CD4-positive, alpha-beta T cell treated with Interleukin-12 subunit alpha and Interleukin-12 subunit beta, for 1 hour (primary cell): ENCODE measurements at places on chromosomes 13 and 19.

DNA sequence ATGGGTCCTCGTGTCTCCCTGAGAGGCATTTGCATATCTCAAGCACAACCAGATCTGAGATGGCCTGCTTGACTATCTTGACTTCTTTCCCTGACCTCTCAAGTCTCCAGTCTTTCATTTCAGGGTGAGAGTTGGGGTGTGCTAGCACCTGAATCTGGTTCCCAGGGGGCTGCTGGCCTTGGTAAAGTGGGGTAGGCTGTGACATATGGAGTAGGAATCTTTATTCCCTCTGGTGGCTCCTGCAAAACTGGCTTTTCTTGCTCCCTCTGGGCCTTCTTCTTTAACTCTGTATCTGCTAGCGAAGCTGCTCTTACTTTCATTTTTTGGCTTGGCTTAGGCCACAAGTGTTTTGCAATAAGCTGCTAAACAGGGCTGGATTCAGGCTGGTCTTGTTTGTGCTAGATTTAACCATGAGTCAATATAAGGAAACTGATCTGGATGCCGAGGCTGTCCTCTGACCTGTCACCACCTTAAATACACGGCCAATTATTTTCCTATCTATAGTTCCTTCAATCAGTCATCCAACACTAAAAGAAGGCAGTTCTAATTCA is 42.3 kb downstream of the ZNF493 start:
- DNase-seq, result no peak

- no peak for DNase-seq
Measured at GRCh38 chr13:97240788-97241734, 18.9 kb downstream of the MBNL2 start.

- no peak for DNase-seq
Measured at GRCh38 chr19:49801966-49802661, 11.0 kb downstream of the FUZ start.

DNA sequence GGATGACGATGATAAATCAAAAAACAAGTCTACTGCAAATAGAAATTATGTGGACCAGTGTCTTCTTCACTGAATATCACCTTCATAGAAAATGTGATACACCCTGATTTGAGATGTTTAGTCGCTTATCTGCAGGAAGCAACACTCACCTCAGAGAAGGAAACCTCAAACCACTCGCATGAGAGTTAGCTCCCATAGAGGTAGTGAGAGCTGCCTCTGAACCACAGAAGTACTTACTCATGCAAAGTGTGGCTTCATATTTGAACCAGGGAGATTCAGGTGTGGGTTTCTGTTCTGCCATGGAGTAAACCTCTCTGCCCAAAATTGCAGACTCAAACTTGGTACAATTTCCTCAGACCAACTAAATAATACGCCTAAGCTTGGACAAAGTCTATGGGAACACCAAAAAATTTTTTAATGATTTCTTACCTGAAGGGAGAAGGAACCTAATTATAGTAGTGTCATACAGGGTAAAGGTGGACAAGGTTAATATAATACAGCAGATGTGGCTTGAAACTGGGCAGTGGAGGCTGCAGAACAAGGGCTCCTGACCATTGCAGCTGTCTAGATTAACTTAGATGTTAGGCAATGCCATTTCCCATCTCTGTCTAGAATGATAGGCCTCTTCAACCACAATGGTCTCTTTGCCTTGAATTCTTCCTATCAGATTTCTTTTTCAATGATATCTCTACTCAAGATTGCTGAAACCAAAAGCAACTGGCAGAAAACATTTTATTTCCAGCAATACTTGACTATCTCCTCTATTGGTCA is 29.6 kb upstream of the RCBTB2 start:
- DNase-seq, result peak; percentile 85

DNA sequence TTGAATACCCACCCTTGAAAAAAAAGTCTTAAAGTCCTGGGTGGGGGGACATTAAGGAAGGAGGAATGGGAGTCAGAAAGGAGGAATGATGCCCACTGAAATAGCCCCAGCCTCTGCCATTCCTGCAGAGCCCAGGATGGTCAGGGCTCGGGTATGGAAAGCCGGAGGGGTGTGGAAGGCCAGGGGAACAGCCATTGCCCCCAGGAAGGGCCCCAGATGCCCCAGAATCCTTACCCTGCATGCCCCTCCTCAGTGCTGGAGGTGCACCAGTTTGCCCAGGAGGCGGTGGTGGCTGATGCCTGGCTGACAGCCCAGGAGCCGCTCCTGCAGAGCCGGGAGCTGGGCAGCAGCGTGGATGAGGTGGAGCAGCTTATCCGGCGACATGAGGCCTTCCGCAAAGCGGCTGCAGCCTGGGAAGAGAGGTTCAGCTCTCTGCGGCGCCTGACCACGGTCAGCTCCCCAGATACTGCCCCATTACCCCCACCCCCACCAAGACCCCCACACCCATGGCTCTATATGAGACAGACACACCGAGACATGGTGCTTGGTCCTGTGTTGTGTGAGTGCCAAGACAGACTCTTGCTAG is 10.7 kb upstream of the SHKBP1 start:
- no peak for DNase-seq

- peak; percentile 85 for DNase-seq
Measured at GRCh38 chr19:996051-996838, 4.0 kb upstream of the GRIN3B start.

- DNase-seq, result no peak
Measured at GRCh38 chr19:3679138-3679537, 21.1 kb downstream of the PIP5K1C start.

- no peak for DNase-seq
Measured at GRCh38 chr13:42574011-42574410, at the start of gene TNFSF11. Gene TNFSF11 (plus strand): TSS chr13:42574152. CDS start chr13:42574304, 152 bp downstream.

GRCh38 chr19:41616792-41617621 is 9.9 kb downstream of the CEACAM4 start:
- DNase-seq, result no peak

DNA sequence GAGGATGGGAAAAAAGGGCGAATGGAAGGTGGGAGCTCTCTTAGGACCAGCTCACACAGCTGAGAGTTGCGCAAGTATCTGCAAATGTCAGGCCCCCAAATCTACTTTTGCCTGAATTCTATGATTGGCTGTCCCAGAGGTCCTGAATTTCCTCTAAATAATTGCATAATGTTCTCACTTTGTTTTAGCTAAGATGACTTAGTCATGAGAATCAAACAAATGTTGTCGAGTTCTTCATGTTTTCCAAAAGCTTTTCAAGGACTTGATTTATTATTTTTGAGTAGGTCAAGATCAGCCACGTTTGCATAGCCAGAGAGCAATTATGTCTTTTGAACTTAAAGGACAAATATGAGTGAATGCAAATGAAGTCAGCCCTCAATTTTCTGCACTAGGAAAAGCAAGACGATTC is 246.6 kb upstream of the MAB21L1 start:
- DNase-seq, result no peak

- no peak for DNase-seq
Measured at GRCh38 chr13:84894749-84895148, 904.5 kb downstream of the SLITRK6 start.

GRCh38 chr19:51119611-51120010 is 5.1 kb upstream of the SIGLEC9 start:
- DNase-seq, result no peak

- no peak for DNase-seq
Measured at GRCh38 chr19:42212886-42213285, 4.6 kb downstream of the DEDD2 start.

DNA sequence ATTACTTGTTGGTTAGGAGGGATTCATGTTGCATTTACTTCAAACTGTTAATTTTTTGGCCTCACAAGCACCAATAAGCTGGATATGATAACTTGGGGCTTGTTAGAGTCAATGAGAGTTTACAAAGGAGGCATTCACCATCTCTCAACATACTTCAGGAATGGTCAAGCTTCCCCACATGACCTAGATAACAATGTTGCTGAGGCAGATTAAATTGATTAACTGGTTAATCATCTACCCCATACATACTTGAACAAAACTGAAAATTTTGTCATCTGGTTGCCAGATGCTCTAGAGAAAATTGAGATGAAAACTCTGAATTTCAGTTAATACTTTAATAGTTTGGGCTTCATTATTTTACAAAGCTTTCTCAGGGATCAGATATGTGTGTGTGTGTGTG is 43.0 kb upstream of the UBL3 start:
- DNase-seq, result no peak

GRCh38 chr19:11323601-11324078 is 15.8 kb downstream of the RAB3D start:
- no peak for DNase-seq

GRCh38 chr13:49627831-49628652 is at the start of gene ARL11:
Gene ARL11 (plus strand): TSS chr13:49628507. CDS start chr13:49630448, 1,941 bp downstream.
- DNase-seq, result peak; percentile 37

DNA sequence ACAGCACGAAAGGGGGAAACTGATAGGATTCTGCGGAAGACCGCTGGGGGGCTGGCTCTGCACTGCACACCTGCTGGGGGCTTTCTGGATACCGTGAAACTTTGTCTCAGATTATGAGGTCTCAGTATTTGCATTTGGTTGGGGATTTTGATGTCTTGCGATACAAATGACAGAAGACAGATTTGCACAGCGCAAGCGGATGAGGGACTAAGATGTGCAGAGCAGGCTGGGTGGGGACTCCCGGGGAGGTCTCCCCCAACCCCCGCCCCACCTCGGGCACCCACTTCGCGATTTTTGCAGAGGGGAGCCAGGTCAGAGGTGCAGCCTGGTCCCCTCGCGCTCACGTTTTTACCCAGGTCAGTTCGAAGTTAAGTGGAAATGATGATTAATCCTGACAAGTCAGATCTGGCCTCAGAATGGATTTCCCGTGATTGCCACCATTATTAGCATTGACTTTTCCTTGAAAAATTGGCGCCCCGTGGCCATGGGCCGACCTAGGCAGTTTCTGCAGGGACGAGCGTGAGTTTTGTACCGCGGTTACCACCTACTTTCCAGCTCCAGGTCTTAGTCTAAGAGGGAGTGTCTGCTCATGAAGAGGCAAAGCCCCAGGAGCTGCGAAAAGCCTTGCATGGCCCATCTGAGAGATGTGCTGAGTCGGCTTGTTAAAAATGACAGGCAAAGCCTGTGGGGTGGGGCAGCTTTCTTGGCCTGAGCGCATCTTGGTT is 1.3 kb upstream of the GJB2 start:
- no peak for DNase-seq

- no peak for DNase-seq
Measured at GRCh38 chr19:12672744-12673143, 6.1 kb downstream of the WDR83 start.

GRCh38 chr19:36245210-36246005 is 30.5 kb downstream of the ZNF146 start:
- no peak for DNase-seq

DNA sequence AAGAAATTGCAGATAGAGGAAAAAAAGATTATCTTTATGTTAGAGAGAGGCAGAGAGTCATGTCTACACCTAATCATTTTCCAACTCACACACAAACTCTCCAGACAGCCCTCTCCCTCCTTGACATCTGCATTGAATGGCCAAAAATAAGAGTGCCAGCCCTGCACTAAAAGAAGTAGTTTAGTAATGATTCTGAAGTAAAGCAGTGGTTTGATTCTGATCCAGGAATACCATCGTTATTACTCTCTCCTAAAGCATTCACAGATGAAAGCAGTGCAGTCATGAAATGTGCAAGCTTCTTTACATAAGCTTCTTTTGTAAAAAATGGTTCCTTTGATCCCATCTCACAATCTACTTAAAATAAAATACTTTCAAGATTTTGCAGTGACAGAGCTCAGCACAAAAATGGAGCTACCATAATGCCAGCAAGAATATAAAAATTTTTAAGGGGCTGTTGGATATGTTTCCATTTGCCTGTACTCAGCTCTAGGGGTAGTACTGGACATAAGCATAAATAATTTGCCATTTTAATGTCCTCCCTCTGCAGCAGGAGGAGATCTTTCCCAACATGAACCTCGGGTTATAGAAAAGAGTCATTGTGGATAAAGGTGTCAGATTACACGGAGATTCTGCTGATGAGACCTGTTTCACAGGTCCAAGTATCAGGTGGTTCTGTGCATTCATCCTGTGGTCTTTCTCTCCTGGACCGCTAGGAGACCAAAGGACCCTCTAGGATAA is 406.3 kb downstream of the DCT start:
- no peak for DNase-seq

DNA sequence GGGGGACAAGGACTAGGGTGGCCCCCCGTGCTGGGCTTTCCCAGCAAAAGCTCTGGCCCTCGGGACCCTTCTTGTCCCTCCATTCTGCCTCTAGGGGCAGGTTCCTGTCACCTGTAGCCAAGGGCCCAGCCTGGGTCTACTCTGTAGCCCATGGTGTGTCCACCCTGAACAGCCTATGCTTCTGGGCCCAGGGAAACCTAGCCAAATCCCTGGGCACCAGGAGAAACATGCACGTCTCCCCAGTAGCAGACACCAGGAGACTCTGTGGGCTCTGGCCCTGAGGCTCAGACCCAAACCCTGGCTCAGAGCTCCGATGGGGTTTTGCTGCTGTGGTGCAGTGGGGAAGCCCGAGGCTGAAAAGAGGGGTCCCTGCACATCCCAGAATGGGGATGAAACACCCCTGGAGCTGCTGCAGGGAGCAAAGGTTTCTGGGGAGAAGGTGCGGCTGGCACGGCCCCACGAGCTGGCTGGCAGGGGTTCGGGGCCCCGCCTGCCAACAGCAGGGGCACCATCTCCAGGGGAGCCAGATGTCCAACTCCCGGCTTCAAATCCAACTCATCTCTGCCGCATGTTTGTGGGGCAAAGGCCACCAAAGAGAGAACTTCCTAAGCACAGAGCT is 18.2 kb downstream of the CEBPG start:
- no peak for DNase-seq

GRCh38 chr13:47420020-47420419 is 523.2 kb upstream of the HTR2A start:
- no peak for DNase-seq

DNA sequence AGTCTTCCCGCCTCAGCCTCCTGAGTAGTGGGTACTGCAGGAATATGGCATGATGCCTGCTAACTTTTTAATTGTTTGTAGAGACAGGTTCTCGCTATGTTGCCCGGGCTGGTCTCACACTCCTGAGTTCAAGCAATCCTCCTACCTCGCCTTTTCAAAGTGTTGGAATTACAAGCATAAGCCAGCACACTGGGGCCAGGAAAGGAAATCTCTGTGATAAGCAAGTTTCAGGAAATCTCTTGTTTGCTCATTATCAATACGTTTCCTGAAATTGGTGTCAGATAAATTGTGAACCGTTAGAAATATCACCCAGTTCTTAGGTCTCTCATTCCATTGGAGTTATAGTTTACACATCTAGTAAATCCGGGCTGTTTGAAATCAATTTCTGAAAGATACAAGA is 14.2 kb downstream of the WBP4 start:
- DNase-seq, result no peak

- DNase-seq, result peak; percentile 82
Measured at GRCh38 chr19:19540064-19540714, 2.1 kb downstream of the CILP2 start.

- no peak for DNase-seq
Measured at GRCh38 chr13:92745258-92745657, 481.3 kb upstream of the GPC6 start.

DNA sequence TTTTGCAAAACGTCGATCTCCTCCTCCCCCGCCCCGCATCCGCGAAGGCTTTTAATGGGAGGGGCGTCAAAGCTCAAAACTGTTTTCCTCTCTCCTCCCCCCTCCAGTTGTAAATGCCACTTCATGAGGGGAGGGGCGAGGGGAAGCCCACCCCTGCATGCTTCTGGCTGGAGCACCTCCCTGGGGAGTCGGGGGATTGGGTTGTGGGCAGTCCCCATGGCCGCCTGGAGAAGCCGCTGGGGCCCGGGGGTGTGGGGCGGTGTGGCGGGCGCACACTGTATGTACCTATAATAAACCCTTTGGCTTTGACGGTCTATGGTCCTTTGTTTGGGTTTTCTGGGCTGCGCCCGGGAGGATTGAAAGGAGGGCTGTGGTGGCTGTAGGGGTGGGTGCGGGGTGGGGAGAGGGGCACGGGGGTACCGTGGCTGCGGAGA is 505 bp upstream of the SHKBP1 start:
- DNase-seq, result peak; percentile 34

GRCh38 chr13:55087085-55087484 is 2053.6 kb upstream of the PRR20A start:
- DNase-seq, result no peak
